ENCODE measurements at places on chromosomes 1 and 21. TPM values are rescaled to one million over a fixed set of nuclear protein-coding genes. Genes with fewer than 3 reads are reported as not detected.

DNA sequence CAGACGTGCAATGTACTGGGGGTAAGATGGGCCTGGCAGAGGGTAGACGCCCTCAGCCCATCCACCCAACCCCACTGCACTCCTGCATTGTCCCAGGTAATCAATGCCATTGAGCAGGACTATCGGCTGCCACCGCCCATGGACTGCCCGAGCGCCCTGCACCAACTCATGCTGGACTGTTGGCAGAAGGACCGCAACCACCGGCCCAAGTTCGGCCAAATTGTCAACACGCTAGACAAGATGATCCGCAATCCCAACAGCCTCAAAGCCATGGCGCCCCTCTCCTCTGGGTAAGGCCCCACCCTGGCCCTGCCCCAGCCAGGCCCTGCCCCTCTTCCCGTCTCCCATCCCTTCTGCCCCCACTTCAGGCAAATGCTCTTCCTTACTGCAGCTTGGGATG, 62.4 kb downstream of the LACTBL1 start:
- H3K27ac ChIP-seq: no peak overlapping the region
- DNase-seq: no peak
- no peaks in the 10 kb centered on the region for H3K36me3 ChIP-seq
- no peak overlapping the region for H3K4me3 ChIP-seq
- no peaks in the 10 kb centered on the region for H3K27me3 ChIP-seq
- H3K4me1 ChIP-seq: no peaks in the 10 kb centered on the region

DNA sequence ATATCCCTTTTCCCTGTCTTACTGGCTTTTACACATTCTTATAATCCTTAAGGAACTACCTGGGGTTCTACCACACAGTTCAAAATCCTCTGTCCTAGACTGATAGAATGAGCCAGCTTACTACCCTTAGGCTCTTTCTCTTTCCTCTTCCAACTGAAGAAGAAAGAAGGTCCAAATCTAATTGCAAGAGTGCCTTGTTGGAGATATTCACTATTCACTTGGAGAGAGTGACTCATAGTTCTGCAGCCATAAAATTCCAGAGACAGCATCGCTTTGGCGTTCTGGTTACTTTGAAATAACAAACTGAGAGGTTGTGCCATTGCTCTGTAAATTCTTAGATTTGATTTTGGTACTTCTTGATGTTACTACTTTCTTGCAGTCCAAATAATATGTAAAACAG, 4.2 kb downstream of the CADM3 start:
- no peak overlapping the region for H3K4me3 ChIP-seq
- H3K4me1 ChIP-seq: no peaks in the 10 kb centered on the region
- no peak for DNase-seq
- peaks cover 39% of the 10 kb centered on the region for H3K27me3 ChIP-seq

DNA sequence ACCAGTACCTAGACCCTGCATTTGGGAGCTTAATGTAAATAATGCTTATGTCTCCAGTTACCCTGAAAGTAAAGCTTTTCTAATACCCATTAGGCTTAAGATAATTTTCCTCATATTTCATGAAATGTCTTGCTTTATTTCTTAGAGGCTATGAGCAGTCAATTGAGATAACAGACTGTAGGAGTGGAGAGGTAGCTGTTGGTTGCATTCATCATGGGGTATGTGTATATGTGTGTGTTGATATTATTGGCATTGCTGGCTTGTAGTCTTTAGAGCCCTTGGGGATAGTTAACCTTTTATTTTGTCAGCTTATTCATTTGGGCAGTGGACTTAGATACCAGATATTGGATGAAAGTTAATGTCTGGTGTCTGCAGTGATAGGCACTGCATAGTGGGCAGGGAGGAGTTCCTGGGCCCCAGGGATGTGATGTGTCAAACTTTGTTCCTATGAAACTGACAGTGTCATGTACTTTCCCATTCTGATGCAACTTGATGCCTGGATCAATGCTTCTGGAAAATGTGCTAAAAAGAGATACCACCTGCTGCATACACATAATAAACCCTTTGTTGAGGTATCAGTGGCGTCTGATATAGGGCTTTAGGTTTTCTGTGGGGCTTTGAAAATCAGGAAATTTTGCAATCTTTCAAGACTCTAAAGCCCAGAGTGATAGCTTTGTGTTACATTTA, 83.9 kb downstream of the MAST2 start:
- DNase-seq: no peak
- no peaks in the 10 kb centered on the region for H3K27me3 ChIP-seq
- H3K4me3 ChIP-seq: no peak overlapping the region
- no peaks in the 10 kb centered on the region for H3K4me1 ChIP-seq

- H3K27ac ChIP-seq: no peak overlapping the region
- DNase-seq: peak; percentile 31
- no peak overlapping the region for H3K4me3 ChIP-seq
- H3K27me3 ChIP-seq: peaks cover 21% of the 10 kb centered on the region
- peaks cover 6% of the 10 kb centered on the region for H3K4me1 ChIP-seq
Measured at GRCh38 chr21:42621166-42621818, 32.1 kb upstream of the PDE9A start.

GRCh38 chr1:15323351-15323988, 76.4 kb downstream of the FHAD1 start:
- no peaks in the 10 kb centered on the region for H3K27me3 ChIP-seq
- no peak overlapping the region for H3K27ac ChIP-seq
- DNase-seq: peak; percentile 82
- H3K4me3 ChIP-seq: no peak overlapping the region

- no peak for DNase-seq
- H3K4me1 ChIP-seq: no peaks in the 10 kb centered on the region
- no peak overlapping the region for H3K4me3 ChIP-seq
- no peaks in the 10 kb centered on the region for H3K27me3 ChIP-seq
- H3K27ac ChIP-seq: no peak overlapping the region
Measured at GRCh38 chr1:32172621-32173245, 6.7 kb upstream of the TXLNA start.

DNA sequence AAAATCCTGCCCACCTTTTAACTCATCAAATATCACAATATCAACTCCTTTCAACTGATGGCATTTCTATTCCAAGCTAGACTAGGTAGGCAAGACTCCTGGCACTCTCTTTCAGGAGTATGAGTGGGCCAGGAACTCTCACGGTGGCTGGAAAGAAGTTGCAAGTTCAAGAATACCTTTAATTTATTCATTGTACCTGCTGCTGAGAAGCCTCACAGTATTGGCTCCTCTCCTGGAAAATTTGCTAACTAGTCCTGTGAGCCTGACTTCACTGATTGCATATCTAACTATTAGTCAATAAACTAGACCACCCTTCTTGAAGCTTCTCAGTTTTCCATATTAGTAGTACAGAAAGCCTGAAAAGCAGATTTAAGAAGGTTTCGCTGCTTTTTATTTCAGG, 120.2 kb downstream of the DUSP10 start:
- H3K27ac ChIP-seq: no peak overlapping the region
- H3K4me3 ChIP-seq: no peak overlapping the region
- no peaks in the 10 kb centered on the region for H3K4me1 ChIP-seq
- DNase-seq: no peak

- no peak for DNase-seq
- no peaks in the 10 kb centered on the region for H3K4me1 ChIP-seq
- peak overlapping the region; percentile 28 for H3K4me3 ChIP-seq
- H3K36me3 ChIP-seq: peaks cover 19% of the 10 kb centered on the region
- H3K27ac ChIP-seq: no peak overlapping the region
Measured at GRCh38 chr1:161218301-161219077, 3.4 kb downstream of the FCER1G start.

DNA sequence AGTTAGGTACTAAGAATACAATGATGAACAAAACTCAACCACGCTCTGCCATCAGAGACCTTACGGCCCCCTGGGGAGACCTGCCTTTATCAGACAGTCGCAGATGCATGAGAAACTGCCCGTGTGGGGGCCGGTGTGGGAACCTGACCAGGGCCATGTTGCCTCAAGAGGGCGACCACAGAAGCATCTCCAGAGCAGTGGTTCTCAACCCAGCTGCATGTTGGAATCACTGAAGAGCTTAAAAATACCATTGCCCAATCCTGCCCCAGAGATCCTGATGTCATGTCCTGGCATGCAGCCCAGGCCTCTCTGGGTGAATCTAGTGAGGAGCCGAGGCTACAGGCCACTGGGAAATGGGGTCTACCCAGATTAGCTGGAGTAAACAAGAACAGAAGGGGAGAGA, 108.7 kb downstream of the PRDM2 start:
- peak; percentile 61 for DNase-seq
- no peaks in the 10 kb centered on the region for H3K27me3 ChIP-seq
- H3K4me1 ChIP-seq: no peaks in the 10 kb centered on the region

- no peaks in the 10 kb centered on the region for H3K27me3 ChIP-seq
- peak; percentile 80 for DNase-seq
- peaks cover 29% of the 10 kb centered on the region for H3K4me1 ChIP-seq
- peak overlapping the region; percentile 98 for H3K4me3 ChIP-seq
- no peaks in the 10 kb centered on the region for H3K36me3 ChIP-seq
Measured at GRCh38 chr1:116569776-116570357, 959 bp downstream of the CD58 start.

DNA sequence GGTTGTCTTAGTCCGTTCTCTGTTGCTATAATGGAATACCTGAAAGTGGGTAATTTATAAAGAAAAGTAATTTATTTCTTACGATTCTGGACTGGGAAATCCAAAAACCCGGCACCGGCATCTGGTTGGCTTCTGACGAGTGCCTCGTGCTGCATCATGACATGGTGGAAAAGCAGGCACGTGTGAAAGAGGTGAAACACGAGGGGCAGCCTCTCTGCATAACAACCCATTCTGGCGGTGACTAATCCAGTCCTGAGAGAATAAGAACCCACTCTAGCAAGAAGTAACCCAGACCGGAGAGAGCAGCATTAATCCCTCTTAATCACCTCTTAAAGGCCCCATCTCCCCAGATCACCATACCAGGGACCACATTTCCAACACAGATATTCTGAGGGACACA, 2.7 kb upstream of the EDEM3 start:
- H3K36me3 ChIP-seq: no peaks in the 10 kb centered on the region
- DNase-seq: no peak
- H3K27me3 ChIP-seq: no peaks in the 10 kb centered on the region
- no peak overlapping the region for H3K27ac ChIP-seq
- H3K4me1 ChIP-seq: peaks cover 13% of the 10 kb centered on the region
- no peak overlapping the region for H3K4me3 ChIP-seq

GRCh38 chr1:52296345-52296744, 69.7 kb downstream of the CC2D1B start:
- H3K36me3 ChIP-seq: no peaks in the 10 kb centered on the region
- no peaks in the 10 kb centered on the region for H3K4me1 ChIP-seq
- no peak overlapping the region for H3K4me3 ChIP-seq
- DNase-seq: no peak
- no peaks in the 10 kb centered on the region for H3K27me3 ChIP-seq
- H3K27ac ChIP-seq: no peak overlapping the region

DNA sequence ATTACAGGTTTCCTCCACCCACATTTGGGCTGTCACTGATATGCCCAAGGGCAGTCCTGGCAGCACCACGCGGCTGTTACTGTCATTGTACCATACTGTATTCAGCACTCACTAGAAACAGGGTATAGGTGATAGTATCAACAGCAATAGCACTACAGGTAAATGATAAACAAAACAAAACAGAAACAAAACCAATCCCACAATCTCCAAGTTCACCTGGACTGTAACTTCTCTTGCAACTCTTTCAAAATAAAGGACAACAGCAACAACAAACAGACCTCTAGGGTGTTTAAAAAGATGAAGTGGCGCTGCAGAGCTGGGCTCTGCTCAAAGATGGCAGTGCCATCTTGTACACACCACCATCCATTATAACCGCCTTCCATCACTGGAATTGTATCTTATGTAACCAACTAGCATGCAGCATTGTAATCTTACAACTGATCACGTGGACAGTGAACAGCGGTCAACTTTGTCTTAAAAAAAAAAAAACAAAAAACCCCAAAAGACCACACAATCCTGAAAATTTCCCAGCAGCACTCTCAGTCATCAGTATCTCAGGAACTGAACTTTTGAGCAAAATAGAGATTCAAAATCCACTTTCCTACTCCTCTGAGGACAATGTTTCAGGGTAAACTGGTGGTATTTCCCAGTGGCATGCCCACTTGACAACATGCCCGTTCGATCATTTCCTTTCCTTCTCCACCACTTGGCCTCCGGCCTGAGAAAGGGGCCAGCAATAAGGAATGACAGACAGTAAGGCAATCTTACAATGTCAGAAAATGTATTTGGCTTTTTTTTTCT, 3.8 kb downstream of the IRF2BP2 start:
- H3K4me1 ChIP-seq: peaks cover 29% of the 10 kb centered on the region
- no peaks in the 10 kb centered on the region for H3K27me3 ChIP-seq
- DNase-seq: no peak
- H3K36me3 ChIP-seq: peaks cover 36% of the 10 kb centered on the region

DNA sequence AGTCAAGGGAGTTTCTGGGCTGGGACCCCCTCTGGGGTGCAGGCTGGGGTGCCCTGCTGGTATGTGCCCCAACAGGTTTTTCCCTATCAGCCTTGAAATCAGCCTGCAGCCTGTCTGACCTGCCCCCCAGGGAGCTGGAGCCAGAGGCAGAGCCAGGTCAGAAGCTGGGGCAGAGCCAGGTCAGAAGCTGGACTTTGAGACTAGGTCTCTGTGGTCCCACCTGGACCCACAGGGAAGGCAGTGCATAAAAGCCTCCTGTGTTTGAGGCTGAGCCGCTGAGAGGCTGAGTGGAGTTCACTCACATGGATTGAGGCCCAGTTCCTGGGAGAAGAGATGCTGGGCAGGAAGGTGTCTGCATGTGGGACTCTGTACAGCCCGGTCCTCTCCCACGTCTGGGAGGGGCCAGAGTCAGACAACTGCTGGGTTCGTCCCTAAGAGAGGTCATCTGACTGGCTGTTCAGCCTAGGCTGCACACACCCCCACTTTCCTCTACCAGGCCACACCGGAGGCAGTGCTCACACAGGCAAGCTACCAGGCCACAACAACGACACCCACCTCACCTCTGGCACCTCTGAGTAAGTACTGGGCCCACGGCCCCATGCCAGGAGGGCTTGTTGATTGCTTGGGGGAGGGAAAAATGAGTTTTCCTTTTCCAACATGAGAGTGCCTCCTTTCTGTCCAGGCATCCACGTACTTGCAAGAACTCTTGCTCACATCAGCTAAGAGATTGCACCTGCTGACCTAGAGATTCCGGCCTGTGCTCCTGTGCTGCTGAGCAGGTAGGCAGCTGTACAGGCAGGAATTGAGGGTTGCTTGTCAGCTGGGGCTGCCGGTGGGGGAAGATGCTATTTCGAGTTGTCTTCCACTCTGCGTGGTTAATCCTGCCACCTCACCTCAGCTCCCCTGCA, at the start of gene ANXA9:
ANXA9 (plus strand) TSS at position 488 of the 908 bp plus-strand sequence. CDS start 814 bp downstream, outside the sequence.
- H3K36me3 ChIP-seq: no peaks in the 10 kb centered on the region
- no peak for DNase-seq
- peaks cover 31% of the 10 kb centered on the region for H3K4me1 ChIP-seq
- H3K27ac ChIP-seq: peak within 1 kb of the TSS; percentile 36

DNA sequence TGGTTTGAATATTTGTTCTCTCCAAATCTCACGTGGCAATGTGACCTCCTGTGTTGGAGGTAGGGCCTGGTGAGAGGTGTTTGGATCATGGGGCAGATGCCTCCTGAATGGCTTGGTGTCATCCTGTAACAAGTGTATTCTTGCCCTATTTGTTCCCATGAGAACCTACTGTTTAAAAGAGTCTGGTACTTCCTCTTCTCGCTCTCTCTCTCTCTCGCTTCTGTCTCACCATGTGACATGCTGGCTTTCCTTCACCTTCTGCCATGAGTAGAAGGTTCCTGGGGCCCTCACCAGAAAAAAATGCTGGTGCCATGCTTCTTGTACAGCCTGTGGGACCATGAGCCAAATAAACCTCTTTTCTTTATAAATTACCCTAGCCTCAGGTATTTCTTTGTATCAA, 8.4 kb upstream of the PAXBP1 start:
- H3K27ac ChIP-seq: no peak overlapping the region
- no peaks in the 10 kb centered on the region for H3K4me1 ChIP-seq
- no peaks in the 10 kb centered on the region for H3K27me3 ChIP-seq
- no peak for DNase-seq
- H3K4me3 ChIP-seq: no peak overlapping the region

INAVA gene
- total RNA-seq: 9.0 TPM

CD1C gene
- 6.7 TPM for total RNA-seq

KRTAP12-3 gene
- not detected for total RNA-seq

KRTAP21-2 gene
- total RNA-seq: not detected

SYPL2 gene
- total RNA-seq: 3.1 TPM

TNNT2 gene
- total RNA-seq: 6.4 TPM
